ENCODE measurements at places on chromosomes 2 and 18.

- DNase-seq = peak; percentile 37
These were observed at the start of gene MSL3B for GRCh38 chr2:233867993-233868532. MSL3B (minus strand) TSS chr2:233868386.

GRCh38 chr2:7070483-7070882, 153.3 kb downstream of the RNF144A start:
- no peak for DNase-seq

DNA sequence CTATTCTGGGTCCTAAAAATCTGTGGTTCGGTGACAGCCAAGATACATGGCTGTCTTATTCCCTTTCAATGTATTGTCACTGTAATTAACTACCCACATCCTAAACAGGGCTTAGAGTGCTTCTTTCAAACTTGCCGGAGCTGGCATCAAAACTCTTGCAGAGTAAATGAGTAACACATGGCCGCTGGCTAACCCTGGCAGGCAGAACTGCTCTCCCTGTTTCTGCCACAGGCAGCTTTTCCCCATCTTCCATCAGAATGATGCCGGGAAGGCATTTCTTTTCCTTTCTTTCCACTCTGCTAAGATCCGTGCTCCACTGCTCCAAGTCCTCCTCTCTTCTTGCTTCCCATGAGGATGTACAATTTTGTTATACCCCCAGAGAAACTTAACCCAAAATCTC, 54.8 kb upstream of the PTPRM start:
- DNase-seq = no peak

GRCh38 chr2:51673628-51674027, 641.7 kb upstream of the NRXN1 start:
- DNase-seq = no peak

- no peak for DNase-seq
These were observed 95.6 kb downstream of the CYP26B1 start for GRCh38 chr2:72051971-72052505.

GRCh38 chr2:96485751-96486651, 19.2 kb downstream of the NEURL3 start:
- peak; percentile 67 for DNase-seq

DNA sequence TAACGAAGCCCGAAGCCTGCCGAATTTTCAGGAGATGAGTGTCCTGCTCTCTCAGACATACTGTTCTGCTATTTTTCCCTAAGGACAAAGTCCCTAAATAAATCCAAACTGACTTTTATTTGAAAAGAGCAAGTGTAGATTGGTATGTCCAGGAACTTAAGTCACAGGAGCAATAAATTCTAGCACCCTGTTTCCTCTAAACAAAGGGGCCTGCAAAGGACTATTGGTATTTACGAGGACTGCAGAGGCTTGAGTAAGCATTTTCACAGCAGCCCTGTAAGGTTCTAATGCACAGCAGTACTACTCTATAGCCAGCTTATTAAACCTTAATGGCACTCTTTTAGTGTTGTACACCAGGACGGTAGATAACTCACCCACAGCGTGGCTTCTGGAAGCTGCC, 740.3 kb downstream of the NRXN1 start:
- no peak for DNase-seq

DNA sequence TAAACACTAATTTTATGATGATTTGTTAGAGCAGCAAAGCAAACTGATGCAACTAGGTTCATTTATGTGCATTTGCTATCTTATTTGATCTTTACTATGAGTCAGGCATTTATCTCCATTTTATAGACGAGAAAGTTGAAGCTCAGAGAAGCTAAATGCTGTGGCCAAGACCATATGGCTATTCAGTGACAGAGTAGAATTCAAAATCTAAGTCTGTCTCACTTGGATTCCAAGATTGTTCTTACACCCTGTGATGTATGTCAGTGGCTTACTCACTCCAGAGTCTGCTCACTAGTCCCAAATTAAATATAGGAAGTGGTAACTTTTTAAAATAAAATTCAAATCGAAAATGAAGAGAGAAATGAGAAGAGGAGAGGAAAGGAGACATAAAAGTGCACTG, 114.0 kb upstream of the DDX18 start:
- no peak for DNase-seq

DNA sequence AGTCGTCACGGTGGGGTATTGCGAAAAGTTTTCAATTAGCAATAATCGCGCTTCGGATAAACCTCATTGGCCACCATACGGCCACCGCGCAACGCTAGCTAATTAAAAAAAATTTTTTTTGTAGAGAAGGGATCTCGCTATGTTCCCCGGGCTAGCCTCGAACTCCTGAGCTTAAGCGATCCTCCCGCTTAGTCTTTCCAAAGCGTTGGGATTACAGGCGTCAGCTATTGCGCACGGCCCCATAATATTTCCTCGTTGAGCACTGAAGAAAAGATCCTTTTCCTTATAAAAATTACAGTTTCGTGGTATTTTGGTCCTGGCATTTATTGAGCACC, 759 bp upstream of the ACTR1B start:
- DNase-seq = no peak

DNA sequence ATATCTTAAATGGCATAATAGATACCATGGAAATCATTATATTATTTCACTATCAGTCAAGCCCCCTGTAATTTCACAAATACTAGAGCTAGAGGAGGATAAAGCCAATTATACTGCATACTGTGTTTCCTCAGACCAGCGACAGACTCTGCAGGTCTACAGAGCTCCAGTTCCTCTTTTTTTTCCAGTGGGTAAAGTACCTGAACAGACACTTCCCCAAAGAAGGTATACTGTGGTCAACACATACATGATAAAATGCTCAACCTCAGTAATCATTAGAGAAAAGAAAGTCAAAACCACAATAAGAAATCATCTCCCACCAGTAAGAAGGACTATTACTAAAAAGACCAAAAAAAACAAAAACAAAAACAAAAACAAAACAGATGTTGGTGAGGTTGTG, 44.6 kb downstream of the SCN7A start:
- DNase-seq = no peak

- DNase-seq = no peak
These were observed 188.0 kb downstream of the CDH7 start for GRCh38 chr18:65938592-65939372.

GRCh38 chr2:48105848-48106247, 199.6 kb upstream of the FBXO11 start:
- no peak for DNase-seq

DNA sequence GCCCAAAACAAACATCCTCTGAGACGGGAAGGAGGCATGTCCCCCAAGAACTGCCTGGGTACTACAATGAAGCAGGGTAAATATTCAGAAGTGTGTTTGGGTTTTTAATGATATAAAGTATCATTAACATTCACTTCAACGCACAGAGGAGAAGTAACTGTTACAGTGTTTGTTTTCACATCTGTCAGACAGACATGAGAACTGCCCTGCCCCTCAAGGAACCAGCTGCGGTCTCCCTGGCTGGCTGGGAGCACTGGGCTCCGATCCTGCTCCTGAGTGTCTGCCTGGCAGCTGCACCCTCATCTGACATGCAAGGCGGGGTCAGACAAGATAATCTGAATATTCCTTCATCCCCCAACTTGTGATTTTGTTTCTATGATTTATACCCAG, 75.6 kb downstream of the MBP start:
- DNase-seq = no peak

DNA sequence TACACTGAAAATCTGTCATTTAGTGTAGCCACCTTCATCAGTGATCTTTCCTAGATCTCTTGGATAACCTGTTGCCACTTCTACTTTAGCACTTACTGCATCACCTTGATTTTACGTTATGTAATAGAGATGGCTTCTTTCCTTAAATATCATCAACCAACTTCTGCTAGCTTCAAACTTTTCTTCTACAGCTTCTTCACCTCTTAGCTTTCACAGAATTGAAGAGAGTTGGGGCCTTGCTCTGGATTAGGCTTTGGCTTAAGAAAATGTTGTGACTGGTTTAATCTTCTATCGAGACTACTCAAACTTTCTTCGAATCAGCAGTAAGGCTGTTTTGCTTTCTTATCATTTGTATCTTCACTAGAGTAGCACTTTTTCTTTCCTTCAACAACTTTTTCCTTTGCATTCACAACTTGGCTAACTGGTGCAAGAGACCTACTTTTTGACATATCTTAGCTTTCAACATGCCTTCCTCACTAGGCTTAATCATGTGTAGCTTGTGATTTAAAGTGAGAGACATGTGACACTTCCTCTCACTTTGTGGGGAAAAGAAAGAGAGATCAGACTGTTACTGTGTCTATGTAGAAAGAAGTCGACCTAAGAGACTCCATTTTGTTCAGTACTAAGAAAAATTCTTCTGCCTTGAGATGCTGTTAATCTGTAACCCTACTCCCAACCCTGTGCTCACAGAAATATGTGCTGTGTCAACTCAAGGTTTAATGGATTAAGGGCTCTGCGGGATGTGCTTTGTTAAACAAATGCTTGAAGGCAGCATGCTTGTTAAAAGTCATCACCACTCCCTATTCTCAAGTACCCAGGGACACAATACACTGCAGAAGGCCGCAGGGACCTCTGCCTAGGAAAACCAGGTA, 99.6 kb downstream of the ATL2 start:
- DNase-seq = no peak

GRCh38 chr2:121649149-121649595, at the start of gene CLASP1:
CLASP1 (minus strand) TSS chr2:121649462; CDS start chr2:121605895, 43,567 bp downstream.
- no peak for DNase-seq

DNA sequence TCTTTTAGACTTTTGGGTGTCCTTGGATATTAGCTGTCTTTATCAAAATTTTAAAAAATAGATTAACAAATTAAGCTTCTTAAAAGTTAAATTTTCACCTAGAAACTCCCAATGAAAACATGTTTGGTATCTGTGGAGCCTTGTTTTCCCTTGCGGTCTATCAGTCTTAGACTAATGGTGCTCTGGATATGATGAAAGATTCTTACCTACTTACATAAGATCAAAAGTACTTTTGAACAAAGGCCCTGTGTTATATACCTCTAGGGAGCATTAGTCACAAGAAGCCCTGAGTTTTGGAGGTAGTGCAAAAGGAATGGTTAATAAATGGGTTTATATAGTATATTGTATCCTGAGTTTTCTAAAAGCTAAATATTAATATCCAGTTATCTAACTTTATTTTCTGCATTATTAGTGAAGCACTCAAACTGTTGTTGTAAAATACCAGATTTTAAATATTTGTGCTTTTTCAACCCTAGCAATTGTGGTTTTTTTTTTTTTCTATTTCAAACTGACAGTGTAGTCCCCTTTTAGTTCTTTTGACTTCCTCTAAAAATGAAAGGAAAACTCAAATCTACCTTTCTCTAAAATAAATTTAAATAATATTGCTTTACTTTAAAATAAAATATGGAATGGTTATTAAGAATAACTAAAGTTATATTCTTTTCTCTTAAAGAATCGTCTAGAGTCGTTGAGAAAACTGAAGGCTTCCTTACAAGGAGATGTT, 18.1 kb downstream of the NDC80 start:
- no peak for DNase-seq

- no peak for DNase-seq
These were observed 389.0 kb upstream of the ETAA1 start for GRCh38 chr2:67008155-67008554.

GRCh38 chr18:12862467-12862866, 21.6 kb downstream of the PTPN2 start:
- DNase-seq = no peak

DNA sequence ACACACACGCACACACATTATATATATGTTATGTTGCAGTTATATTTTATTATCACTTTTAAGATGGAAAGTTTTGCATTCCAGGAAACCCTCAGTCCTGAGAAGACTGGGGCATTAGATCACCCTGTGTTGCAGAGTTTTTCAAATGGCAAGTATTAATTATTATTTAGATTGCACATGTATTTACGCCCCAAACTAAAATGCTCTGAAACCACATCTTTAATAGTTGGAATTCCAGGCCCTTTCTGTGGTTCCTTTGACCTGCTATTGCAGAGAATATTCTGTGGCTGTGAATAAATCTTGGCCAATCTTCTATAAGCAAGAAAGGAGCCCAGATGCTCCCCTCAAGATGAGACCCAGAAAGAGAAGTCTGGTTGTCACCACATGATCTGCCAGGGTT, 427.0 kb upstream of the TNP1 start:
- no peak for DNase-seq

GRCh38 chr2:142915502-142915901, 38.0 kb downstream of the KYNU start:
- no peak for DNase-seq

DNA sequence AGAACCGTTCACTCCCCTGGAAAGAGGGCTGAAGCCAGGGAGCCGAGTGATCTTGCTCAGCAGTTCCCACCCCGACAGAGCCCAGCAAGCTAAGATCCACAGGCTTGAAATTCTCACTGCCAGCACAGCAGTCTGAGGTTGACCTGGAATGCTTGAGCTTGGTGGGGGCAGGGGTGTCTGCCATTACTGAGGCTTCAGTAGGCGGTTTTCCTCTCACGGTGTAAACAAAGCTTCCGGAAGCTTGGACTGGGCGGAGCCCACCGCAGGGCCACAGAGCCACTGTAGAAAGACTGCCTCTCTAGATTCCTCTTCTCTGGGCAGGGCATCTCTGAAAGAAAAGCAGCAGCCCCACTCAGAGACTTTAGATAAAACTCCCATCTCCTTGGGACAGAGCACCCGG, 180.8 kb downstream of the WDR7 start:
- DNase-seq = no peak

GRCh38 chr2:175599966-175600831, 401.9 kb downstream of the LNPK start:
- no peak for DNase-seq

GRCh38 chr2:71462056-71462605, 8.8 kb downstream of the DYSF start:
- DNase-seq = no peak

DNA sequence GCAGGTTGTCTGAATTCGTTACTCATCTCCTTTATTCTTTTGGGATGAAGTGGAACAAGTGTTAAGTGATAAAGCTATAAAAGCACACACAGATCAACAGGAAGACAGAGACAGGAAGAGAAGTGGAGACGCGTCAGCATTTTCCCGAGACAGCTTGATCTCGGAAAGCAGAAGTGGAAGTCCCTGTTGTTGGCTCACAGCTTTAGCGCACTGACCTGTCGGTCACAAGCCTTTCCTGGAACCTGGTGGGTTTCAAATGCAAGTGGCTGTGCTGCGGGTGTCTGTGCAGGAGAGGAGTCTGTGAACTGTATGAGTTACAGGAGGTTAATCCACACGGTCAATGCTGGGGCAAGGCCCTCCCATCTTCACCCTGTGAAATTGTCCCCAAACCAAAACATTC, 116.6 kb upstream of the PELI1 start:
- DNase-seq = peak; percentile 8

Data from activated effector memory CD4-positive, alpha-beta T cell treated with Interleukin-2 at 50 U/mL for 16 hours (primary cell).